ENCODE measurements at places on chromosomes 1 and 21.

DNA sequence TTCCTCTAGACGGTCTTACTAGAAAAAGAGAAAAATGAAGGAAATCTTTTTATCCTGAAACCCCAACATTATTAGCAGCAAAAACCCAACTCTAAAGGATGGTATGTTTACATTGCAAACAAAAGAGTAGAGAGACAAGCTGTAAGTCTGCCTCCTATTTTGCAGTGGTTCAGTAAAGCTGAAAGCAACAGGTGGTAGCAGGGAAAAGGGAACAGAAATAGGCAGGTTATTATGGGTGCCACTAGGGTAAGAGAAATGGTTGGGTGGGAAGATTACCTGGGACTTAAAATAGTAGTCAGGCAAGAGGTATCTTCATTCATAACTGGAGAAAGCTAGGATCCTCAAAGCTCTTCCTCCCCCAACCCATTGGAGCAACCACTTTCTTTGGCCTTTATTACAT, 13.7 kb downstream of the CLSPN start:
- no peak for DNase-seq

GRCh38 chr1:52634111-52634510, 1.1 kb downstream of the SHISAL2A start:
- DNase-seq = no peak

DNA sequence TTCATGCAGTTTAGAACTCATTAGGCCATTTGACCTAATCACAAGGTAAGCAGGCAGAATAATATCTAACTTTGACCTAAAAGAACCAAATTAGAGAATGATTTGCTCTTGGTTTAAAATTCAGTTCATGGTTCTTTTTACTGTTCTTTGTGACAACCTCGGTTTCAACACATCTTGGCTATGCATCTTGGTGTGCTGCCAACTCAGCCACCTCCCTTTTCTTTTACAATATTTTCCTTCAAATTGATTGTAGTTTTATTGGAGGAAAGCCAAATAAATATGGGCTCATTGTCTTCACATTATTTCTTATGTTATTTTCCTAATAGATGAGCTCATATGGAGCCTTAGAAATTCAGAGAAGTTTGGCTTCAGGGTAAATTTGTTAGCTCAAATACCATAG, 338.3 kb downstream of the SIPA1L2 start:
- no peak for DNase-seq

DNA sequence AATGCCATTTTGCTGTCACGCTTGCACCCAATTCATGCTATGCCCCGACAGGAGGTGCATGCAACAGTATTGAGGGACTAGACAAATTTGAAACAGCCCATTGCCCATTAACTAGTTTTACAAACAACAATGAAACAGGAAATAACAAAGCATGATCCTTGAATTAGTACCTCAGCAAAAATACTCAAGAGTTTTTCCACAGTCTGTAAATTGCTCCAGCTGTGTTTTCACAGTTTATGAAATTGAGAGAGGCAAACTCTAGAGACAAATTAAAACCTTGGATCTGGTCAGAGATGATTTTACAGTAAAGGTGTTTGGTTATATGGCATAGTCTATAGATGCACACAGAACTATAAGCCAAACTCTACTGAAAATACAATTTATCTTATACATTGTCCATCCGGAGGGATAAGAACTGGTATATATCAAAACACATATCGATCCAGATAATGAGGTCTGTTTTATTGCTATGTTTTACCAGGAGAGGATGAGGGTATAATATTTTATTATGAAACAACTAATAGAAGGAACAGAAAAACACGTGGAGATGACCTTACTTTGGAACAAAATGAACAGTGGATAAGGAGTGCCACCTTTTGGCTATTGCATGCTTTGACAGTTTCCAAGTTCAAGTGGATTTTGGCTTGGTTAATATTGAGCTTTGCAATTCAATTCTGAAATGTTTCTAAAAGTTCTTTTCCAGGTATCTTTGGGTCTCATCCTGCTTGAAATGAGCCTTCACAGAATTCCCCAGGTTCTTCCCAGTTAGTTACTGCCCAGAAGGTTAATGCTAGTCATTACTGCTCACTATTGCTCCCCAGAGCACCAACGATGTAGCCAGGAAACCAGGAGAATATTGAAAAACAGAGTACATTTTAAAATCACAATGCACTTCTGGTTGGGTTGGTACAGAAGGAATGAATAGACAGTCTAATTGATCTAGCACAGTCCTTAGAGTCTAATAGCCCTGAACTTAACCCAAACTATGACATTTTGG, 45.7 kb downstream of the ZC3H11B start:
- peak; percentile 54 for DNase-seq

GRCh38 chr1:210234329-210234757, 1.7 kb downstream of the SERTAD4 start:
- no peak for DNase-seq

DNA sequence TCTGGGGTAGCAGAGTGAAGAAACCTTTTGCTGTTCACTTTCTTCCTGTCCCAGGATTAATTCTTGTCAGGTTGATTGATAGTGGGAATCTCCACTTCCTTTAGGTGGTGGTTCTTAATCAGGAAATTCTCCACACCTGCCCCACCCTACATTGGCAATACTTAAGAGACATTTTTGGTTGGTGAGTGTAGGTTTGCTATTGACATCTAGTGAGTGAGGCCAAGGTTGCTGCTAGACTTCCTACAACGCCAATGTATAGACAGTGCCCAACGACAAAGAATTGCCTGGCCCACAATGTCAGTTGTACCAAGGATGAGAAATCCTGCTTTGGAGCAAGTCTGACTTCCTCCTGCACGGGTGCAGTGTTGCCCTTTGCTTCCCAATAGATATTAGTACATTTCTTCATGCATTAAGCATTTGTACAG, 38.5 kb downstream of the MAP3K7CL start:
- DNase-seq = no peak

GRCh38 chr21:46286648-46287002, 483 bp downstream of the YBEY start:
- peak; percentile 86 for DNase-seq

DNA sequence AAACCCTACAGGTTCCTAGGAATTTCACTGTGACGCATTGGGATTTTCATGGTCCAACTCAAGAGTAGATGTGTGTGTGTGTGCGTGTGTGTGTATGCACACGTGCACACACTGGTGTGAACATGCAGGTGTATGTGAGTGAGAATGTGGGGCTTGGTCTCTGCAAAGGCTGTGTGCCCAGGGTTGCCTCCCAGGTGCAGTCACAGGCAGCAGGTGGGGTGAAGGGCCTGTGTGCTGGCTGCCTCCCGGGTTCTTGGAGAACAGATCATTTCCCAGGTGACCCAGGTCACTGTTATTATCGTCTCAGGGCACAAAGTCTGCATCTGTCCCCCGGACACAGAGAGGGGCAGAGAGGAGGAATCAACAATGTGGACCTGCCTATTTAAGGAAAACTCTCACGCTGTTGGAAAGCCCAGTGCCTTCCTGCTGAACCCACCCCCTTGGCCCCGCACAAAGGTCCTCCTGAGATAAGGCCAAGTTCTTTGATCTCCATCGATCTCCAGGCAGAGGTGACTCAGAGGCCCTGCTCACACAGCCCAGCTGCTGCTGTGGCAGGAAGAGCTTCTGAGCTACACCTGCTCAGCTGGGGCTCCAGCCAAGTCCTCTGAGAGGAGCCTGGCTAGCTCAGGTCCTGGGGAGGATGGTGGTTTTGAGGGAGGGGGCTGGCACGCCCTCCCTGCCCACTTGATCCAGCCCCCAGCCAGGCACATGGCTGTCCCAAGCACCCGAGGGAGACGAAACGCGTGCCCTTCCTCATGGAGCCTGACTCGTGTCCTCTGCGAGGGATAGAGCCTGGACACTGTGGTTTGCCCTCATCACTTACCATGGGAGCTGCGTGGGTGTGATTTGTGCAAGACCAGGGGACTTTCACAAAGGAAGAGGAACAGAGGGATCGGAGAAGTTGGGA, 134.0 kb upstream of the ARHGEF16 start:
- no peak for DNase-seq

GRCh38 chr1:43065191-43065590, 106.5 kb upstream of the SLC2A1 start:
- no peak for DNase-seq

- no peak for DNase-seq
These were observed 10.6 kb downstream of the XKR8 start for GRCh38 chr1:27970401-27970800.

GRCh38 chr21:27067226-27067625, 100.3 kb upstream of the ADAMTS5 start:
- DNase-seq = no peak

- no peak for DNase-seq
These were observed 242.6 kb downstream of the ZNF648 start for GRCh38 chr1:181818943-181819342.

- no peak for DNase-seq
These were observed 2.3 kb downstream of the DENND4B start for GRCh38 chr1:153944005-153944826.

DNA sequence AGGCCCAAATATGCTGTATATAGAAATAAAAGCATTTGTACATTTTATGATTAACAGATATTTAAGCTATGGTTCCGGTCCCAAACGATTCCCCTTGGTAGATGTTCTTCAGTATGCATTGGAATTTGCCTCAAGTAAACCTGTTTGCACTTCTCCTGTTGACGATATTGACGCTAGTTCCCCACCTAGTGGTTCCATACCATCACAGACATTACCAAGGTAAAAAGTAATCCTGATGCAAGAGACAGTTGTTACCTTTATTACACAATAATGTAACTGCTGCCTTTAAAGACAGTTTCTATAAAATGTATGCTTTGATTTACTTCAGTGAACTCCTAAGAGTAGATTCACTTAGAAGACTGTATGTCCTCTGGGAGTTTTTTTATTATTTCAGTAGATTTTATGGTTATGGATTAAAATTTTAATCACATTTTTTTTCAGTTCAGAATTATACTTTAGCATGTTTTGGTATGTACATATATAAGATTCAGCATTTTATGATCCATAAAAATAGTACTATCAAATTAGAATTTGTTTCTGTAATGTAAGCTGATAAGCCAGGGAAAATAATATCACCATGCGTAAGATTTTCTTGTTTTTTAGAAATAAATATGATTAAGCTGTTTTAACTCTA, 96.5 kb downstream of the USP25 start:
- peak; percentile 70 for DNase-seq

- DNase-seq = no peak
These were observed 9.8 kb upstream of the VWA5B1 start for GRCh38 chr1:20280906-20281305.

GRCh38 chr1:50080904-50081586, 27.7 kb upstream of the ELAVL4 start:
- DNase-seq = peak; percentile 63

- DNase-seq = peak; percentile 22
These were observed 608 bp downstream of the SNRNP40 start for GRCh38 chr1:31295874-31296485.

DNA sequence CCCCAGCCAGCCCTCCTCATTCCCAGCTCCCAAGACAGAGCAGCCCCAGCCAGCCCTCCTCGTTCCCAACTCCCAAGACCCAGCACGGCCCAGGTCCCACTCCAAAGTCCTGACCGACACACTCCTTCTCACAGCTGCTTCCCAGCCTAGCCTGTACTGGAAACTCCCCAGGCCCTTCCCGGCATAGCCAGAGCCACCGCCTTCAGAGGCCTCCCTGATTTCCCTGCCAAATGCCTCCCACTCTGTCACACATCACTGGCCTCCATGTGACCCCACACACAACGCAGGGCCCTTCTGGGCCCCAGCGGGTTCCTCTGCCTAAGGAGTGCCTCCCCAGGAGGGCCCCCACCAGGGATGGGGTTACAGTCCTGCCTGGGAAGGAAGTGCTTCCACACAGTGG, 2.8 kb downstream of the UBE2J2 start:
- DNase-seq = no peak

DNA sequence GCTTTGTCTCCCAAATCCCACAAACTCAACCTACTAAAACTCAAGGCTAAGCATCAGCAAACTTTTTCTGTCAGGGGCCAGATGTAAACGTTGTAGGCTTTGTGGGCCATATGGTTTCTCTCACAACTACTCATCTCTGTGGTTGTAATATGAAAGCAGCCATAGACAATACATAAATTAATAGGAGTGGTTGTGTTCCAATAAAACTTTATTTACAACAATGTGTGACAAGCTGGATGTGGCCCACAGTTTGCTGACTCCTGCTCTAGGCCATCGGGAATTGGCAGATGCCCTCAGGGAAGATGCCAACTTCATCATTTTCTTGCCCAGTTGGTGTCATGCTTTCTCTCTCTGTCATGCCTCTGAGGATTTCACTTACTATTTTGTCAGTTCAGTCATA, 17.5 kb upstream of the ERRFI1 start:
- DNase-seq = no peak

DNA sequence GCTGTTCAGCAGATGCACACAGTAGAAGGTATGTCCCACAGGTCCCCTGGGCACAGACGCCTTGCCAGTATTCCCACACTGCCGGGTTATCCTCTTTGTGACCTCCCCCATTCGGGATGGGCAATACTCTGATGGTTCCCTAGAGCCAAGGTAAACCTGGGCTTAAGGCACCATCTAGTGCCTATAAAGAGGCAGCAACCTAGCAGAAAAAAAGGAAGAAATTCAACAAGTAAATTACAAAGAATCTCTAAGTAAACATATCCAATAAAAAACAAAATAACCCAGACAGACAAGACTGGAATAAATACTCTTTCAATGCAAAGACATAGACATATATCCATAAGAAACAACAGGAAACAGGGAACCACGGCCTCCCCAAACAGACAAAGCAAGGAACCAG, 39.4 kb downstream of the HSF2BP start:
- DNase-seq = peak; percentile 71

- no peak for DNase-seq
These were observed 5.3 kb downstream of the ARF1 start for GRCh38 chr1:228087771-228088251.

GRCh38 chr21:38439957-38440356, 58.3 kb downstream of the ERG start:
- no peak for DNase-seq

GRCh38 chr1:14071581-14071980, 371.6 kb downstream of the PRDM2 start:
- DNase-seq = no peak

DNA sequence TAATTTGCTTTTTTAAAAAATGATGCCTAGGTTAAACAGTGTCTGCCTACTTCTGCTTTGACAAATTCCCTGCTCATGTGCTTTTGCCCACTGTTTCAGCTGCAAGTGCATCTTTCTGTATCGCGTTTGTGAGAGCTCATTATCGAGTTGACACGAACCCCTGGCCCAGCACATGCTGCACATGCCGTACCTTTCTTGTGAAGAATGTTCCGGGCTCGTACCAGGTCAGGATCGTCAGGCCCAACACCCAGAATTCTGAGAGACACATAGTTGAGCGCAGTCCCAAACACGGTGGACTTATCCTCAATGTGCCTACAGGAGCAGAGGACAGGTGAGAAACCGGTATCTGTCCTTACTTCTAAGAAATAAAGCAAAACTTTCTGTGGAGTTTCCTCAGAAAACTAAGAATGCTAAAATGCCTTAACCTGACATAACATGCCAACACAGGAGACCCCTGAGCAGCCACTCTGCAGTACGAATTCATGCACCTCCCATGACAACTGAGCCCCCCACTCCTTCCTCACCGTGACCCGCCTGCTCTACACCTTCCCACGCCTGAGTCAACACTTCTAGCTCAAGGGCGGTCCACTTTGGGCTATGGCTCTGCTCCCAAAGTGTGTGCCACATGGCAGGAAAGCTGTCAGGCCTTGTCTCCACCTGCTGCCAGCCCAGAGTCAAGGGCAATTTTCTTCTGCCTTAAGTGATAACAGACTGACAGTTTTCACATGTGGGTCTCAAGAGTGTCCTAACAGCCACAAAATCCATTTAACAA, 6.7 kb downstream of the LSS start:
- DNase-seq = no peak
